ENCODE measurements at places on chromosomes 5 and 9.

GRCh38 chr5:53366245-53366644 lies 114.2 kb upstream of the FST start:
- DNase-seq = peak; percentile 63

- no peak for DNase-seq
Observed at GRCh38 chr5:67591491-67591890, 394.9 kb upstream of the CD180 start.

DNA sequence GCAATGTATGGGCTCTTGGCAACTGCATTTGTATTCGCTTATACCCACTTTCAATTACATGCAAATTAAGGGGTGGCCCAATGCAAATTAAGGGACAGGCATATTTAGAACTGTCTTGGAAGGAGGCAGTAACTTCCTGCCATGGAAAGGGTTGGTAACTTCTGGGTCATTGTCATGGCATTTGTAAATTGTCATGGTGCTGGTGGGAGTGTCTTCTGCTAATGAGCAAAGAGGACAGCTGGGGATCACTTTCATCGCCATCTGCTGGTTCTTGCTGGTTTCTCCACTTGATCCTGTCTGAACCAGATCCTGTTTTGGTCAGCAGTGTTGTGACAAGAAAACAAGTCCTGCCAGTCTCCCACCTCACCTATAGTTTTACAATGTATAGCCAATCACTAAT lies 23.3 kb upstream of the UGT3A2 start:
- DNase-seq = no peak

GRCh38 chr9:14547245-14548060 lies 145.8 kb downstream of the ZDHHC21 start:
- no peak for DNase-seq

DNA sequence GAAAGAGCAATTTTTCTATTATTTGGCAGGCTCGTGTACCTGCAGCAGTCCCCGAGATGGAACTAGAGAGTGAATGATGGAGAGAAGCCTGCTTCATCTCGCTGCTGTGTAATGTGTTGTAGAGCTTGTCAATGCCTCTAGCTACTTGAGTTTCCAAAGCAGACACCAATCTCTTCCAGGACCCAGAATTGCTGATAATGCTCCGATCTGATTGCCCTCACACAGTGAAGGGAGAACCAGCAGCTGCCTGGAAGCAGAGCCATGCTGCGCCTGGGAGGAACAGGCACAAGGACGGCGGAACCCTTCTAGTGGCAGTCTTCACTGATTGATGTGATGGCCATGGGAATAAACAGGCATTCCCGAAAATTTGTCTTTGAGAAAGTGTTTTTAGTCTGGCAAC lies 288.0 kb downstream of the ICE1 start:
- DNase-seq = no peak

GRCh38 chr9:19969721-19970120 lies 180.9 kb upstream of the SLC24A2 start:
- DNase-seq = no peak

- no peak for DNase-seq
Observed at GRCh38 chr9:27426511-27427271, 97.4 kb upstream of the IFNK start.

- no peak for DNase-seq
Observed at GRCh38 chr9:135180586-135180985, 93.1 kb downstream of the OLFM1 start.

- no peak for DNase-seq
Observed at GRCh38 chr9:7201196-7201595, 443.4 kb downstream of the KDM4C start.

DNA sequence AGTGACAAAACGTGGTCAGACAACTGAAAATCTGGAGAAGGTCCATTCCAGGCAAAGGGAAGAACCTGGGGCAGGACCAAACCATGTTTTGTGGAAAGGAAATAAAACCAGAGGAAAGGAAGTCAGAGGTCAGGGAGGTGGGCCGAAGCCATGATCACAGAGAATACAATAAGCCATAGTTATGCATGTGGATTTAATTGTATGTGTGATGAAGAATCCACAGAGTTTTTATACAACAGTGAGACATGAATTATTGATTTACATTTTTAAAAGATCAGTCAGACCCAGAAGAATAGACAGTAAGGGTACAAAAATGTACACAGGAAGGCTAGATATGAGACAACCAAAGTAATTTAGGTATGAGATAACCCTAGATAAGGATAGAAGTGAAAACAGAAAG lies 20.8 kb downstream of the TTC33 start:
- no peak for DNase-seq

DNA sequence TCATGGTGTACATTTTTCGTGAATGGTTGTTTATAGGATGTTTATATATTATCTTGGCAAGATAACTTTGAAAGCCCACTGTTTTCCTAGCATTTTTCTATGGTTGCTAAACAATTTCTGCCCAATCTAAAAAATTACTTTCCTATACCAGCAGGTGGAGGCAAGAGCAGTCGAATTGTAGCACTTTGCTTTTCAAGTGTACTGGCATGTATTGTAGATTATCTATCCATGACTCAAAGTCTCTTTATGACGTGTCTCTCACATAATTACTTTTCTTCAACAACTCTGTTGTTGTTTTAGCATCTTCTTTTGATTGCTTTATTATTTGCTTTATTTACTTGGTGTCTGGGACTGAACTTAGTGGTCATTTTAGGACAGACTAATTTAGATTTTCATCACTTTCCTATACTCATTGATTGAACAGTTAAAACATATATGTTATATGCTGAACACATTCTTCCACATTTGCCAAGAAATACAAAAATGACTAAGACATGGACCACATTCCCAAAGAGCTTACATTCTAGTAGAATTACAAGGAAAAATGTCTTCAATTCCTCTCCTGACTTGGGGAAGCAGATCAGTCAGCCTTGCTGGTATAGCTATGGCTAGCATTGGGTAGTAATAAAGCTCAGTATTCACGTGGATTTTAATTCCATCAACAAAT lies 20.7 kb downstream of the NLN start:
- DNase-seq = peak; percentile 50

- peak; percentile 72 for DNase-seq
Observed at GRCh38 chr5:137310051-137310730, 188.9 kb downstream of the SPOCK1 start.

GRCh38 chr5:61768692-61769281 lies 436.7 kb downstream of the ZSWIM6 start:
- peak; percentile 73 for DNase-seq

DNA sequence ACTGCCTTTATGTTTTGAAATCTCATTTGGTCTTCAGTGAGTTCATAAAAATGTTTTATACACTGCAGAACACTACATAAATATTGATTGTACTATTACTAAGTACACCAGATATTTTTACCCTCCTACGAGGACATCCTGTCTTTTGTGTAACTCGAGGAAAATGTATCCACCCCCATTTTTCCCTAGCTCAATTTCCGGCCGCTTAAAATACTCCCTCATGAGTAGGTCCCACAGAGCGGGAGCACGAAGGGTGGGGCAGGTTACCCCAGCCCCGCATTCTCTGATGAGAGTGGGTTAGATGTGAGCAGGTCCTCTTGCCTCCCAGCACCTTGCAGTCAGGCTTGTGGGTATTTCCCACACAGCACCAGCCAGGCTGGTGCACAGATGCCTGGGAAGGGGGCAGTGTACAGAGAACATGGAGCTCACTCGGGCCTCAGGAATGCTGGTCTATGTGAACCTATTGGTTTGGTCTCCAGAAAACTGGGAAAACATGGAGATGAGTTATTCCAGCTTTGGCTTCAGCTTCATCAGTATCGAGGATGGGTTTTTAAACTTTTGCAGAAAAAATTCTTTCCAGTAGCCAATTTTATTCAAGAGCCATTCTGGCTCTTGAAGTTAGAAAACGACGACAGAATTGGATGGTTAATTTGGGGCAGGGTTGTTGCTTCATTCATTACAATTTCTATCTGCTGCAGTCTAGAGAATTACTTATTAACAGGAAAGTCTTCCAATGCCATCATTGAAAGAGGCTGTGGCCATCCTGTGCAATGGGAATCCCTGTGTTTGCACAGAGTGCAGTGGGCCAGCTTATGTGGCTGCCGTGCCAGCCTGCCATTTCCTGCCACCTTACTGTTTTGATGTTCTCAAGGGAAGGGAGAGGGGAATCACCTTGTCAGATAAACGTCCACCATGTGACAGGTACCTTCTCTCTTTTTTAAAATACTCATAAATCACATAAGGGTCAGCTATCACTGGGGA lies 73.2 kb downstream of the WDR41 start:
- no peak for DNase-seq

DNA sequence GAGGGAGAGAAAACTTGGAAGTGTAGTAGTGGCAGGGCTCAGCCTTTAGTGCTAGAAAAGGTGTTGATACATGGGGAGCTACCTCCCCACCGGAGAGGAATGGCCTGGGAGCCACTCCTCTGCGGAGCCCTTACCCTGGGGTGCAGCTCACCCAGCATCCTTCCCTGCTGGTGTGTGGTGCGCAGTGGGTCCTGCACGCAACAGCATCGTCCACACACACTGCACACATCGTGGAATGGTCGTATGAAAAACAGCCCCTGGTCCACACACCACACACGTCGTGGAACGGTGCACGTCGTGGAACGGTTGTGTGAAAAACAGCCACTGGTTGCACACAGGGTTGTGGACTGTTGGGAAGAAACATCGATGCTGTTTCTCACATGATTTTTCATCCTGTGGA lies 16.1 kb upstream of the AHRR start:
- no peak for DNase-seq

- DNase-seq = no peak
Observed at GRCh38 chr5:14202462-14202861, 59.3 kb downstream of the TRIO start.

DNA sequence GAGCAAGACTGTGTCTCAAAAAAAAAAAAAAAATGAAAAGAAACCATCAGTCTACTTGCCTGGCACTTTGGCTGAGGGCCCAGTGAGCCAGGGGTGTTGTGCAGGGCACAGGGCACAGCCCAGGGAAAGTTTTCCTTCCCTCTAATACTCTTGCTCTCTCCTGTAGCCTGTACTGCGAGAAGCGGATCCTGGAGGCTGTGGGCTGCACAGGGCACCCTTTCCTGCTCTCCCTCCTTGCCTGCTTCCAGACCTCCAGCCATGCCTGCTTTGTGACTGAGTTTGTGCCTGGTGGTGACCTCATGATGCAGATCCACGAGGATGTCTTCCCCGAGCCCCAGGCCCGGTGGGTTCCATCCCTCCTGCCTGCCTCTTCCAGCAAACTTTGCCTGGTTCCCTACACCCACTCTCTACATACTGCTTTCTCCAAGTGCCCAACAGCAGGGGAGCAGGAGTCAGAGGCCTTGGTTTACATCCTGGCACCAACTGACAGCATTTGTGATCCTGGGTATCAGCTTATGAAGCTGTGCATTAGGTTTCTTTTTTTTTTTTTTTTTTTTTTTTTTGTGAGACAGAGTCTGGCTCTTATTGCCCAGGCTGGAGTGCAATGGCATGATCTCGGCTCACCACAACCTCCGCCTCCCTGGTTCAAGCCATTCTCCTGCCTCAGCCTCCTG lies 7.2 kb downstream of the ZDHHC12 start:
- DNase-seq = no peak

GRCh38 chr5:110038297-110038997 lies 348.7 kb downstream of the MAN2A1 start:
- DNase-seq = no peak

DNA sequence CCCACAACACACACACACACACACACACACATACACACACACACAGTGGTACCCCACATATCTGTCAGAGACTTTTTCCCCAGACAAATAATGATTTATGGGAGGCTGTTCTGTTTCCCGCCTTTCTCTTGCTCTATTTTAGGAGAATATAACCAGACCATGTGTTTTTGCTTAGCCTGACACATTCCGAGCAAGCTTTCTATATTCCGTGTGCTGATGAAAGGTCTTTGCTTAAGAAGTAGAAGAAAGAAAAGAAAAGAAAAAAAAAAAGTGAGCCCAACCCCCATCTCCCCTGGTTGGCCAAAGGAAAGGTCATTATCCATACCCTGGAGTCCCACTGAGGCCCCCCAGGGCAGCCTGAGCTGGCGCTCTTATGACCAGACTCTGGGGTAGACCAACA lies 338.6 kb downstream of the SLIT3 start:
- DNase-seq = no peak
